Suppressor macrophage (primary cell): ENCODE measurements at places on chromosomes 4 and X.

DNA sequence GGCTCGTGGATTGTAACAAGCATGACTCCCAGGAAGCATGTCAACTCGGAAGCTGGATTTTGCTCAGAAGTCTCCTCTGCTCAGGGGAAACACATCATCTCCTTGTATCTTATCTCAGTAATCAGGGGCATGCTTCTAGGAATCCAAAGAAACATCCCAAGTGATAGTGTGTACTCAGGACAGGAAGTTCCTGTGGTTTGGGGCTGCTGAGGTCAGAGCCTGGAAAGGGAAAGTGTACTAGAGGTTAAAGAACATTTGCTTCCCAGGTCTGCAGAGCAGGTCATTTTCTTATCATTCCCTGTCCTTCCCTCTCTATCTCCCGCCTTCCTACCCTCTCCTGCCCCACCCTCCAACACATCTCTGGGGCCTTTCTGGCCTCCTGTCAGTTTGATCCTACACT is 38.8 kb downstream of the SLC34A2 start:
- DNase-seq, result no peak

- no peak for DNase-seq
These were observed 3.1 kb upstream of the FAM241A start for GRCh38 chr4:112142182-112142581.

DNA sequence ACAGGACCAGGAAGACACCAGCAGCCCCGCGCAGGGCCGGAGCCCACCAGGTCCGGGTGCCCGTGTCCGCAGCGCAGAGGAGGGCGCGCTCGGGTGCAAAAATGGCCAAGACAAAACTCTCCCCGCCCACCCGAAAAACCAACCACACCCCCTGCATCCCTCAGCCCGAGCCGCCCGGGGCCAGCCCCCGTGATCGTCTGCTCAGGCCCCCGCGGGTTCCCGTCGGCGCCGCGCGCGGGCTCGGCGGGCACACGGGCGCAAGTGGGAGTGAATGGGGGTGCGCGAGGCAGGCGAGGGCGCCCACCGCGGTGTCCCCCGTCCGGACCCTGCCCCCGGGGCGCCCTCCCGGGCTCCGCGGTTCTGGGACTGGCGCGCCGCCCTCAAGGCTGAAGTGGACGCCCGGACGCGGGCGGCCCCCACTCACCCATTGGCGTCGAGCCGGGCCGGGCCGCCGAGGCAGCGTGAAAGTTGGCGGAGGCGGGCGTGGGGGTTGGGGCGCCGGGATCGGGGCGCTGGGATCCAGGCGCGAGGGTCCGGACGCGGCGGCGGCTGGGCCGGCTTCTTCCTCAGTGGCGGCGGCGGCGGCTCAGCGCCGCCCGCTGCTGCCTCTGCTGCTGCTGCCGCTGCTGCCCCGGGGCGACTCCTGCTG is 393 bp downstream of the SH3KBP1 start:
- no peak for DNase-seq

GRCh38 chr4:11565899-11566298 is 137.2 kb upstream of the HS3ST1 start:
- no peak for DNase-seq

GRCh38 chr4:81623434-81623833 is 151.7 kb upstream of the RASGEF1B start:
- no peak for DNase-seq

DNA sequence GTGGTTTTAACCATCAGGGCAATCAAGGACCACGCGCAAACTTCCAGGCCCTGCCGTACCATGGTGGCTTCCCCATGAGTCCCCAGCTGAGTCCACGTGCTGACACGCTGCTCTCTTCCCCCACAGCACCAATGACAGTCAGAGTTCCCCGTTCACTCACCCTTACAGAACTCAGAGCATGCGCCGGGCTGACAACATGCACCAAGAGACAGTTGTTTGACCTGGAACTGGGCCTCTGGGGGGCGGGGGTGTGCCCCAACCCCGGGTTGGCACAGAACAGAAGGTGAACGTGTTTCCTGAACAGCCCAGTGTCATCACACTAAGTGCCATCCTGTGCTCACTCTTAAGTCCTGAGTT is 29.4 kb downstream of the IRF2 start:
- DNase-seq, result peak; percentile 75

DNA sequence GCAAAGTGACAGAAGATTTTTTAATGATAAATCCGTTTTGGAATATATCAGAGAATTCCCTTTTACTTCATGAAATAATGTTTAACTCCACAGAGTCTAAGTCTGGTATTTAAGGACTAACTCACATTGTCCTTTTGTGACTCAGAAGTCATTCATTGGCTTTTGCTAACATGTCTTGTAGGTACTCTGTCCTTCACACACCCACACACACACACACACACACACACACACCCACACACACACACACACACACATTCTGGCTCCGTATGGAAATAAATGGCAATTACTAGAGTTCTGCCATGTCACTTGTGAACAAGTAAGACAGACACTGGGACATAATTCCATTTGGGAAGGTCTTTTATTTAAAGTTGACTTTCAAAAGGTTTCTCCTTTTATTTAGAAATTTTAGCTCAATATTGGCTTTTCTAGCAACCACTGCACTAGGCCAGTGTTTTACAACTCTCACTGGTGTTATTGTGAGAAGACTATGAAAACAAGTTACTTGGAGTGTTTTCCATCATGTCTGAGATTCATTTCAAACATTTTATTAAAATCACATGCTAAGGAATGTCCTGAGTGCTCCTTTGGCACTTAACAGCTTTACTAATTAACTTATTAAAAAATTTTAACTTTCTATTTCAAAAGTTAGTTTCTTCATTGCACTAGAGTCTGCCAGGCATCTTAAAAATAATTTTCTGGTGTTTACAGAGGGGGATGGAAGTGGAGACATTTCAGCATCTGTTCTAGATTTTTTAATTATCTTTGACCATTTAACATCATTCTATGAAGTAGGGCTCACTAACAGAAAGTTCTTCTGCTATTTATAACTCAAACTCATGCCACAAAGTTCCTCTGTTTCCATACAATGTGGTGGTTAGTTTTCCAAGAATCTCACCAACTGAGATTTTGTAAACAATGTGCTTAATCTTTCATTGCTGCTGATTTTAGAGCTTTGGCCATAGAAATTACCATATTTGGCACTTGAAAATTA is 240.3 kb upstream of the GPC4 start:
- DNase-seq, result no peak

- DNase-seq, result no peak
These were observed 20.6 kb downstream of the GAB1 start for GRCh38 chr4:143357161-143357845.

DNA sequence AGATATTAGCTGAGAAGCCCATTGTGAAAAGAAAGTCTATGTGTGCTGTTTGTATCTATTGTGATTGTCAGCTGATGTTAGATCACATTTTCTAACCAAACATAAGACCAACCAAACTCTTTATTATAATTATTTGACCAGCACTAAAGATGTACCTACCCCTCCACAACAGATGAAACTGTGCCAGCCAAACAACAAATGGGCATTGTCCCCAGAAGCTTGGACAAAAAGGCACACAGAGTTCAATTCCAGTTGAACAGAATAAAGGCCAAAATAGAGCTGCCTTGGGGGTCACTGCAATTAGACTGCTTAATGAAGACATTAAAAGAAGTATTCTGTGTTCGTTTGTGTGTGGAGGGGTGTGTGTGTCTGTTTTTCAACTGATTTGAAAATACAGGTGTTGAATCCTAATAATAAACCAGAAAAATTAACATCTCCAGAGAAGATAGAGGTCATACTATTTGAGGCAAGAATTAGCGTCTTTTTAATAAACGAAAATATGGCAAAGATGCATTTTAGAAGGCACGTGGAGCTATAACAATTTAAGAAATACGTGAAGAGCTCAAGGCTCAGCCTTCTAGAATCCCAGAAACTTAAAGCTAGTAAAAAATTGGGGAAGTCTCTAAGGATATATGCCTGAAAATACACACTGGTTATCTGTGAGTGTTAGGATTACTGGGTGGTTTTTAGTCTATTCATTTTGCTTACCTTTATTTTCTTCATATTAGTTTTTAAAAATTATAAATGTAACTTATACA is 2.2 kb downstream of the SPP1 start:
- no peak for DNase-seq

GRCh38 chrX:109966246-109966645 is 36.7 kb upstream of the TMEM164 start:
- no peak for DNase-seq

- DNase-seq, result peak; percentile 88
These were observed 1.2 kb downstream of the MAGIX start for GRCh38 chrX:49163555-49164419.

DNA sequence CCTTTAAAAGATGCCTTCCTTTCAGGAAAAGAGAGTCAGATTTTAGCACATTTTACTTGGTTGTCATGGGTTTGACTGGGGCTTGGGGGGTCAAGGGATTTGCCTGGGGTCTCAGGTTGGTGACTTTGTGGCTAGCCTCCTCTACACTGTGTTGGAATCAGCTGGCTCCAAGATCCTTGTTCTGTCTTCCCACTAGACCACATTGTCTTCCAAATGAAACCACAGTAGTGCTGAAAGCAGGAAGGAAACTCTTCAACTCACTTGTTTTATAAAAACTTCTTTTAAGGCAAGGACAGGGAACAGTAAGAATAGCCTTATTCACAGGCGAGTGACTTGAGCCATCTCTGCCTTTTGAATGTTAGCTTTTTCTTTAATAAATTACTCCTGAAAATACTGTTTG is 37.0 kb upstream of the OTUD4 start:
- no peak for DNase-seq

DNA sequence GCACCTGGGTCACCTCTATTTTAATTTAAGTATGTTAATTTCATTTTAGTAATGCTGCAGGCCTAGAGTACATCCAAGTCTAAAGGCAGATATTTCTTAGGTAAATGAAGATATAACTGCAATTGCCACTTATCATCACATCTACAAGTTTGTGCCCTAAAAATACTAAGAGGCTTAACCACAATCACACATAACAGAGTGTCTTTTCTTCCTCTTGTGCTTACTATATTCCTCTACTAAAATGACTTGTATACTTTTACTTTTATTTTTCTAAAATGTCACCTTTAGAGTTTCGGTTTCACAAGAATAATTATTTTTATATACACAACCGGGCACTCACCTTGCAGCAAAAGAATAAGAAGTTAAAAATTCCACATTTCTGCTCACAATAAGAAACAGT is 77.9 kb downstream of the EFHC2 start:
- no peak for DNase-seq

GRCh38 chrX:107935664-107936433 is 46.3 kb downstream of the TEX13B start:
- DNase-seq, result no peak

GRCh38 chr4:86593688-86594558 is at the start of gene PTPN13:
TSS of gene PTPN13 (plus strand) at chr4:86594315. CDS start at chr4:86635257, 40,942 bp downstream.
- DNase-seq, result peak; percentile 91

DNA sequence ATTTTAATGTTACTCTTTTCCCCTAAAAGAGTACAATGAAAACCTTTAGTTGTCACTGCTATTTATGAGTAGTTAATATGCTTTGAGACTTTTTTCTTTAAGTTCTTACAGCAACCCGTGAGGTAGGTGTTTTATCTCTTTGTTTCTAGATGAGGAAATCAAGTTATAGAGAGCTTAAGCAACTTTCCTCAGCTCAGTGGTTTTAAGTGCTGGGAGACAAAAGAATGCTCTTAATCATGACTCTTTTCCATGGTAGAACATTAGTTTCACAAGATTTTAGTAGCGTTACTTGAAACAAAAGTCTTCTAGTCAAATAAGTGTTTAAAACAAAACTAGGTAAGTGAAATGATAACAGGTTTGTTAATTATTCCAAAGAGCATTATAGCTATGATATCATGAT is 354.7 kb upstream of the PITX2 start:
- no peak for DNase-seq

GRCh38 chrX:87518504-87518903 is 902 bp downstream of the KLHL4 start:
- DNase-seq, result no peak

- no peak for DNase-seq
These were observed 10.3 kb upstream of the PHEX start for GRCh38 chrX:22021751-22022324.

- DNase-seq, result no peak
These were observed 456 bp downstream of the SNX12 start for GRCh38 chrX:71067712-71068043.

- DNase-seq, result no peak
These were observed 78.4 kb downstream of the JAKMIP1 start for GRCh38 chr4:6121941-6122340.

DNA sequence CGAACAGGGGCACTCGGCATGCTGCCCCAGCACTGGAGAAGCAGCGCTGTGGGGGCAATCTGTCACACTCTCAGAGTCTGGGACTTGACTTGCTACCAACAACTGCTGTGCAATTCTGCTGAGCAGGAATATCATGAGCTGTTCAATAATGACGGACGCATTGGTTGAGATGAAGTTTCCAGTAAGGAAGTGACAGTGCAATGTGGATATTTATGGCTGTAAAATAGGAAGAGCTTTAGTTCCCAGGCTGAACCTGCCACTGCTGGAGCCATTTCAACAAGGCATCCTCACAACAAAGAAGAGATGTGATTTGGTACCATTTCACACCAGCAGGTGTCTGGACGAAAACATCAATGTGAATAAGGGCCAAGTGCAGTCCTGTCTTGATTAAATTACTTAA is 24.2 kb downstream of the CHST7 start:
- DNase-seq, result peak; percentile 52

- peak; percentile 6 for DNase-seq
These were observed at the start of gene NUDT10 for GRCh38 chrX:51332188-51332942. TSS of gene NUDT10 (plus strand) at chrX:51332822. CDS start at chrX:51332966, 144 bp downstream.

DNA sequence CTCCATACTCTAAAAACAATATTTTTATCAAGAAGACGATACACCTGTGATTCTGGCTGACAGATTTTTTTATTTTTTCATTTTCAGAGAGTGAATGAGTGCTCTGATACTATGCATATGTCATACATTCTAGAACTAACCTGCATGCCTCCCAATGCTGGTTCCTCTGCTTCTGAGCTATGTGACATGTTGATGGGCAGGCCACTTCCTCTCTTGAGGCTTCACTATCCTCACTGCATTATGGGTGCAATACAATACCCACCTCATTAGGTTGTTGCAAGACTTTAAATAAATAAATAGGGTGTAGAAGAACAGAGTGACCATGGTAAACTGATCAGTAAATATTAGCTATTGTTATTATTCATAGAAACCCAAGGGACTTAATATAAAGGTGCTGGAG is 408.3 kb downstream of the HNRNPD start:
- no peak for DNase-seq

GRCh38 chr4:105122350-105122749 is 24.3 kb upstream of the TET2 start:
- DNase-seq, result no peak
